ENCODE measurements at places on chromosomes 5 and 9.

DNA sequence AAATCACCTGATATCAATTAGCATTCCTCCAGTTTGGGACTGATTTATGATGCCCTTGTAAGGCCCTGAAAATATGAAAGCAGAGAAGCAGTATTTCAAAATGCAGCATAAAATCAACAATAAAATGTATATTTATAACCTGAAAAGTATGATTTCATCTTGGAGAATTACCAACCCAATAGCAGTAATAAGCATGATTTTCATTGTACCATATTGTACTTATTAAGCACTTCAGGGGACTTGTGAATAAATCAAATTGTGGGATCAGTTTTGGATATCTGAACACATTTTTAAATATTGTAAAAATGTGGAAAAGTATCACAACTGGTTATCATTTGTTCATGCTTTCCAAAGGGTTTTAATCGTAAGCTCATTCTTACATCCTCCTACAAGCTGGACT lies 250.8 kb downstream of the DMRT2 start:
- DNase-seq = no peak

DNA sequence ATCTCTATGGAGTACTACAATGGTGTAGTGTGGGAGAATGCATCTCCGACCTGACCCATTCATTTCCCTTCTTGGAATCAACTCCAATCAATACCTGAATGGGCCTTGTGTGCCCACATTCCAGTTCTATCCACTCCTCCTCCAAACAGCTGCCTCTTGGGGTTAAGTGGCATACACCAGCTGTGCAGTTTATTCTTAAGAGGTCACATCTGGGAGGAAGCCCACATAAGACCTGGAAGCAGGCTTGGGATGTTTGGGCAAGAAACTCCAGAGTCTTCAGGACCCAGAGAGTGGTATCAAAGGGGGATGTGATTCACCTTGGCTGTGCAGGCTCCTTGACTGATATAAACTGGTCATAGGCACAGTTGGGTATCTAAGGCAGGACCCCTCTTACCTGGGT lies 46.0 kb downstream of the ACTBL2 start:
- no peak for DNase-seq

- DNase-seq = no peak
Observed at GRCh38 chr5:80686757-80687156, 32.0 kb upstream of the DHFR start.

- DNase-seq = no peak
Observed at GRCh38 chr9:114588651-114589526, 1.3 kb downstream of the ATP6V1G1 start.

DNA sequence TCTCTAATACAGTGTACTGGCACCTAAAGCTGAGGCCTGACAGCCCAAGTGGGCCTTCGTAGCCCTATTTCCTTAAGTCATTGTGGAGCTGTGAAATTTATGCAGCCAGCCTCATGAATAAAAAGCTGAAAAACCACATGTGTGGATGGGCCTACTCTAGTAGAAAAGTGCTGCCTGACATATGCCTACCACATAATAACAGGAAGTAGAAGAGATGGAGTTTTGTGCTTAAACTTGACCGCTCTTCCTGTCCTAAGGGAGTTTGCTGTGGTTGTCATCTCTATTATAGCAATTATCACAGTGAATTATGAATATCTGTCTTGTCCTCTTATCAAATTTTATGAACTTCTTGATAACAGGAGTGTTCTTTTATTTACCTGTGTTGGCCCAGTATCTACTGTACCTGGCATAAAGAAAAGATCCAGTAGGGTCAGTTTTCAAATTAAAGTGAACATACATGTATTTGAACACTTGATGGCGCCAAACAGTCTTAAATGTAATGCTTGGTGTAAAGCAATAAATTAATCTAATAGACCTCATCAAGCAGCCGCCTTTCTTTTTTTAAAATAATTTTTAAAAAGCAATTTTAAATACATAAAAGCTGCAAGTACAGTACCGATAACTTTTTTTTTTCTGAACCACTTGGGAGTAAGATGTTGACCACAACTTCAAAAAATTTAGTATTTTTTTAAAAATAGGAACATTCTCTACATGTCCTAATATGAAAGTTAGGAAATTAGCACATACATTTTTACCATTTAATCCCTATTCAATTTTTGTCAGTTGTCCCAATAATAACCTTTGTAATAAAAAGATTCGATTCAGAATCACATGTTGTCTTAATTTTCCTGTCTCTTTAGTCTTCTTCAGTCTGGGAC lies 51.0 kb downstream of the FKTN start:
- no peak for DNase-seq

DNA sequence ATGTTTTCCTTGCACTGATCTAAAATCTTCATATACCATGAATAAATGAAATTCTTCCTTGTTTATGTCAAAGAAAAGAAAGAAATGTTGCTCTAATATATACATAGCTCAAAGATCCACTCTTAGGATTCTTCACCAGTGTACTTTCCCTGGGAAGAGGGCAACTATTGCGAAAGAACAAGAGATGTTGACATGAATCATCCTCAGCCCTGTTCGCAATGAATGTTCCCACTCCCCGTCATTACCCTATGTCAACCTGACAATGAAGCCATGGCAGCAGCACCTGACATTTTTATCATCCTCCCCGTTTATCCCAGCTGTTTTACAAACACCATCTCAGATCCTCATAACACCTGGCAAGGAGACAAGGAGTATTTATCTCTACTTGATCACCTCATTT lies 409.1 kb upstream of the GRIA1 start:
- DNase-seq = no peak

DNA sequence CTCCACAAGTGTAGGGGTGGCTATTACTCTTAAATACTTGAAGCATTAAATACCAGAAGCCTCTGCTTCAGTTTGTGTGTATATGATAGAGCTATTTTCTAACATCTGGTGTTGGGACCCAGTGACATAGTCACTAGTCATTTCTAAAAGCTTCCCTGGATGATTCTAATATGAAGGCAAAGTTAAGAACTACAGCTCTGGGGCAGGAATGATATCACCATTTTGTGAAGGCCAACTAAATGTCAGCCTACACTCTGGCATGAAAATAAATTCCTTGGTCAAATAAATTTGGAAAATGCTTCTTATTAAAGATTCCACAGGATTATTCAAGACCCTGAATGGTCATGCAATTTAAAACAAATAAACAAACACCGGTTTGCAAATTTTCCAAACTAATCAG lies 197.7 kb downstream of the PLK2 start:
- DNase-seq = no peak
